ENCODE measurements at places on chromosomes 1 and 21. TPM values are rescaled to one million over a fixed set of nuclear protein-coding genes. Genes with fewer than 3 reads are reported as not detected.

Gene REN
- total RNA-seq, result not detected

Gene C1orf87
- not detected for total RNA-seq

Gene PLPPR4
- total RNA-seq, result not detected

Gene PLA2G5
- total RNA-seq, result not detected

Gene TNNT2
- total RNA-seq, result not detected

Data from HT1080 (cell line).